ENCODE measurements at places on chromosomes 5 and 9.

DNA sequence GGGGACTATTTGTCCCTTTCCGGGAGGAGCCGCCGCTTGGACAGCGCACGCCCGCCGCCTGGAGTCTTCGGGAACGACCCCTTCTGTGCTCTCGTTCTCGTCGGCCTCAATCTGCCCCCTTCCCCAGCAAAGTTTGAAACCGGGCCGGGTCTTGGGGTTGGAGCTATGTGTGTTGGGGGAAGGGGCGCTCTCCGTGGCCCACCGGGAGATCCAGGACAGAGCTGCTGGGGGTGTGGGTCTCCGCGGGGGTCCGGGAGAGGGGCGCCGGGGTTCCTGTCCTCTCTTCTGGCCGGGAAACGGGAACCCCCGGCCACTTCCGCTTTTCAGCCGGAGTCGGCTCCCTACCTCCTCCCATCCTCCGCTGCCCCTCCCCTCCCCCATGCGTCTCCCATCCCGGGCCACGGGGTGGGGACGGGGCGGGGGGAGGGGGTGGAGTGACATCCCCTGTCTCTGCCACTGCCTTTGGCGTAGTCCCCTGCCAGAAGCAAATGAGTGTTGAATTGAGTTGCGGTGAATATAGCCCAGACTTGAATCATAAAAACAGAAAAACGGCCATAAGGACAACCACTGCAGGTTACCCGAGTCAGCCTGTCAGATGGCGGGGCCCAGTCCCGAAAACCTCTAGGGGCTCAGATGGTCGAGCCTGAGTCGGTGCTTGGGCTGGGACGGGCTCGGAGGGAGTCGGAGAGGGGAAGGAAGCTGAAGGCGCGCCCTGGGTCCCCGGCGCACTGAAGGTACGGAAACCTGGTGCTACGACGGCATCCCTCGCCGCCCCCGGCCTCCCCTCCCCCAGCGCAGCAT, 1.1 kb downstream of the CPLX2 start:
- no peak for DNase-seq

DNA sequence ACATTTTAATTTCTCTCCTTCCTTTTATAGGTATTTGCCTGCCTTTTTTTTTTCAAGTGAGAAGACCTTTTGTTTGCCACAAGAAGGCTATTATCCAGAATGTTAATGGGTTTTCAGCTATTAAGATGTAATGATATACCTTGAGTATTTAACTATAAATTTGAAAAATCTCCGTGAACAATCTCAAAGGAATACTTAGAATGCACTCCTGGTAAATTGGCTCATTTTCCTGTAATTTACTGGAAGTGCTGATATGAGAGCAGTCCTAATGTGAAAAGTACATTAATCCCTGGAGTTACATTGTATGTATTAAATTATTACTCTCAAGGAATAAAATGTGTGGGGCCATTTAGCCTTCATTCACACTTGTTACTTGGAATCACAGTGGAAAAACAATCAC, 32.4 kb downstream of the AOPEP start:
- DNase-seq: no peak

- DNase-seq: no peak
Measured at GRCh38 chr9:93226819-93227218, 42.9 kb downstream of the WNK2 start.

DNA sequence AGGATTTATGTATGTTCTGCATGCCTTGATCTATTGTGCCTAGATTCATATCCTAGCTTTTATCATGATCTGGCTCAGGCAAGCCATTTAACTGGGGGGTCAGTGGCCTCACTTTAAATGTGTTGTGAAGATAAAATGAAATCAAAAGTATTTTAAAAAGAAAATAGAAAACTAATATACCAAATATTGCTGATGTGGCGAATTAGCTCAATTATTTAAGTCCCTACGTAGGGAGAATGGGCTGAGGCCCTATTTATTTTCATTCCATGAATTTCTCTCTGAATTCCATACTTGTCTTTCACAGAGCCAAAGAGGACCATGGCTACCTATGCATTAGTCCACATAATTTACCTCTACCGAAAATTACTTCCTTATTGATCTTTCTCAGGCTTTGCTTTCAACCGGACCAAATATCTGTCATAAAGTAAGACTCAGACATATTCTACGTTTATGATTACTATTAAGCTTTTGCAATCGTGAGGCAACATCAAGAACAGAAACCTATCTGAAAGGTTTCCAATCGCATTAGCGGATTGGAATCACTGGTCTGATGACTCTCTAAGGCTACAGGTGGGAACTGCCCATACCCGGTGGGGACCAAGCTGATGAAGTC, 1.7 kb downstream of the MBLAC2 start:
- DNase-seq: no peak

DNA sequence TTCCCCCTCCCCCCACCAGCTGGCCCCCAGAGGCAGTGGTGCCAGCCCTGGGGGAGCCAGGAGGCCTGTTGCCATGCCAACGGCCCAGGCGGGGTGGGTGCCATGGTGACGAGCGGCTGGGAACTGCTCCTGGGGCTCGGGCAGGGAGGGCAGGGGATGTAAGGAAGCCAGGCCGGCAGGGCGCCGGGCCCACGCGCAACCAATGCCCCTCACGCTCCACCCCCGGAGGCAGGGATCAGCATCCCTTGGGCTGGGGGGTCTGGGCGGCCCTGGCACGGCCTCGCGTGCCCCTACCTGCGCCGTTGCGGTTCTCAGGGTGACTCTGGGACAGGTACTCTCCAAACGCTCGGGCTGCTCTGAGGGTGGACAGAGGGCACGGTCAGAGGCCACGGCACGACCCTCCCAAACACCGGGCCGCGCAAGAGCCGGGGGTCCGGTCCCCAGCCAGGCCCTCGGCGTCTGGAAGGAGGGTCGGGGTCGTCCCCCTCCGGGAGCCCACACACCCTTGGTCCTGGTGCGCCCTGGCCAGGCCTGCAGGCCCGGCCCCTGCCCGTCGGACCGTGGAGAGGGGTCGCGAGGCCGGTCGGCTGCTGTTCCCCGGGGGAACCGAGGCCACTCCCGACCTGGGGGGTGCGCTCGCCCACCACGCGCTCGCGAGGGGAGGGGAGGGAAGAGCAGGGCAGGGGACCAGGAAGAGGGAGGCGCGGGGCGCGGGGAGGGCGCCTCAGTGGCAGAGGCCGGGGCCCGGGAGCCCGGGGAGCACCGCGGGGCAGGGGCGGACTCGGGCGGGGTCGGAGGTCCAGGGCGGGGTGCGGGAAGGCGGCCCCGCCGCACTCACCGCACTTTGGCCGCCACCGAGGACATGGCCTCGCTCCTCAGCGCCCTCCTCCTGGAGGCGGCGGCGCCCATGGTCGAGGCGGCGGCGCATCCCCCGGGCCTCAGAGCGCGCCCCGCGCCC, 661 bp downstream of the NSMF start:
- no peak for DNase-seq

GRCh38 chr5:73039082-73039481, 81.3 kb upstream of the TMEM171 start:
- DNase-seq: no peak
